GM12878 (cell line): ENCODE measurements at places on chromosomes 2 and 18. TPM values are rescaled to one million over a fixed set of nuclear protein-coding genes. Genes with fewer than 3 reads are reported as not detected.

DNA sequence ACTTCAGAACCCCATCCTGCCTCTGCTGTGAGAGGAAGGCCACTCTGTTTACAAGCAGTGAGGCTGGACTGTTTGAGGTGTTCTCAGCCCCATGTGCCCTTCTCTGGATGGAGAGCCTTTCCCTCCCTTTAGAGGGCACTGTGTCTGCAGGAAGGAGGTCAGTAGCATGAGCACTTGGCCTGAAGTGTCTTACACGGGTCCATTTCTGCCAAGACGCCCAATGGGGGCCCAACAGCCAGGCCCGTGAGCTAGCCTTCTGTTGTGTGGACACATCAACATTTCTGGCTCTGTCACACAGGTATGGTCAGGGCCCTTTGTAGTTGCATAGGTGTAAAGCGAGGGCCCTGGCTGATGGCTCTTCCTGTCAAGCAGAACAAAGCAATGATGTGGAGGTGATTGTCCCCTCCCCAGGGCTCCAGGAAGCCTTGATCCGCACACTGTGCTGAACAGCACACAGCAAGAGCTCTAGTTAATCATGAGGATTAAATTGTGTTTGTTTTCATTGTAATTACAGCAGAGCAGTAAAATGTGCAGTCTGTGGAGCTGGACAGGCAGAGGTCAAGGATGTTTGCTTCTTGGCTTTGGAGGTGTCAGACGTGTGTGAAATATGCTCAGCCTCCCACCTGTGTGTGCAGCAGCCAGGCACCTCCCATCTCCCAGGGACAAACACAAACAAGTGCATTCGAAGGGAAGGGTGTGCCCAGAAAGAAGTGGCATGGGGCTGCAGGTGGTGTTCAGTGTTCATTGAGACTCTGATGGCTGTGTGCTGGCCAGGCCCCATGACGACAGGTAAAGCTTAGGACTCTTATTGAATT, 132.1 kb downstream of the SH3RF3 start:
- no peak for DNase-seq
- H3K36me3 ChIP-seq, result no peaks in the 10 kb centered on the region
- no peak overlapping the region for H3K4me3 ChIP-seq
- no peak overlapping the region for H3K27ac ChIP-seq
- peaks cover 4% of the 10 kb centered on the region for H3K4me1 ChIP-seq

Gene SGO2
- polyA plus RNA-seq, result 50.8 and 55.2 TPM in 2 replicates

DNA sequence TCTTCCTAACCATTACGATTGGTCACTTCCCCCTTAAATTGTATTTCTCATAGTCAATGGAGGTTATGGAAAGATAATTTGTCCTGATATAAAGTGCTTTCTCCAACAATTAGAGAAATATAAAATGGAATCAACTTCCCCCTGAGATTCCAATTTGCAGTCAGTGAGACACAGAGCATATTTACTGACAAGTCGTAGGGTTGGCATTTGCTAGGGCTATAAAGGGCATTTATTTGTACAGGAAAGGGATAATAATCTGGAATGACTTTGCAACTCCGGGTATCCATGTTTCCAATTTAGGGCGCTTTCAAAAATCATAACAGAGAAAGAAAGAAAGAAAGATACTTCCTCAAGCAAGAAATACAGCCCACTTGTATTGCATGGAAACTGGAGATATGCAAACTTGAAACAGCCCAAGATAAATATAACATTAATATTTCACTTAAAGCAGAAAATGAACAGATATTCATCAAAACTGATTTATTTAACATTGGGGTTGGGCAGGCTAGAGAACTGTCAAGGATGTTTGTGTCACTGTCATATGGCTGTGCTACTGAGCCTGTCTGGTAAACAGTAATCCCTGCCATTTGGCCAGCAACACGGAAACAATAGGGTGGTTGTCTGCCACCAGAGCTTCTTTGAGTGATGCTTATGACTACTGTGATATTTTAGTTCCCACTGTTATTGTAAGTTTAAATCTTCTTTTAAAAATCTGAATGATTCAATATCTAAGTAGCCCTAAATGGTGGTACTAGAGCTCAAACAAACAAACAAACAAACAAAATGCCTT, 621.8 kb downstream of the LRP1B start:
- no peak for DNase-seq
- no peak overlapping the region for H3K4me3 ChIP-seq
- no peaks in the 10 kb centered on the region for H3K36me3 ChIP-seq
- H3K4me1 ChIP-seq, result no peaks in the 10 kb centered on the region; the same call in 1 of the 2 replicates
- no peak overlapping the region for H3K27ac ChIP-seq

GRCh38 chr2:40450796-40451430, 977 bp downstream of the SLC8A1 start:
- no peaks in the 10 kb centered on the region for H3K4me1 ChIP-seq
- H3K27ac ChIP-seq, result no peak overlapping the region
- no peak for DNase-seq
- H3K4me3 ChIP-seq, result no peak overlapping the region
- H3K27me3 ChIP-seq, result peaks cover 5% of the 10 kb centered on the region
- no peaks in the 10 kb centered on the region for H3K36me3 ChIP-seq

DNA sequence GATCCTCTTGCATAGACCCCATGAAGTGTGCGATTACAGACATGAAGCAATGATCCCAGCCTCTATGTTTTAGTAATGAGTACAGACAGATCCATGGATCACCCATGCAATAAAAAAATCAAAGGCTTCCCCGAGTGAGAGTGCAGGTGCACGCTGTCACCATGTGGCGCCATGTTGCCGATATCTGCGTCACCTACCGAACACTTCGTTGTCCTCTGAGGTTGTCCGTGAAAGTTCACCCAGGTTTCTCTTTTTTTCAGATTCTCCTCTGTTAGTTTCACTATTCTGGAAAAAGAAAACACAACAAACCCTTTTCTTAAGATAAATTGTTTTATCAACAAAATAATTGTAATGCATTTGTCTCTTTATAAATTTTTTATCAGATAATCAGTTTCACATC, 66.5 kb downstream of the MBP start:
- H3K27me3 ChIP-seq, result no peaks in the 10 kb centered on the region
- H3K4me3 ChIP-seq, result peak overlapping the region; percentile 1; the same call in 1 of the 2 replicates
- H3K36me3 ChIP-seq, result peaks cover 20% of the 10 kb centered on the region; the same call in 1 of the 2 replicates
- DNase-seq, result no peak
- peaks cover 85% of the 10 kb centered on the region for H3K4me1 ChIP-seq
- peak overlapping the region; percentile 97 for H3K27ac ChIP-seq

DNA sequence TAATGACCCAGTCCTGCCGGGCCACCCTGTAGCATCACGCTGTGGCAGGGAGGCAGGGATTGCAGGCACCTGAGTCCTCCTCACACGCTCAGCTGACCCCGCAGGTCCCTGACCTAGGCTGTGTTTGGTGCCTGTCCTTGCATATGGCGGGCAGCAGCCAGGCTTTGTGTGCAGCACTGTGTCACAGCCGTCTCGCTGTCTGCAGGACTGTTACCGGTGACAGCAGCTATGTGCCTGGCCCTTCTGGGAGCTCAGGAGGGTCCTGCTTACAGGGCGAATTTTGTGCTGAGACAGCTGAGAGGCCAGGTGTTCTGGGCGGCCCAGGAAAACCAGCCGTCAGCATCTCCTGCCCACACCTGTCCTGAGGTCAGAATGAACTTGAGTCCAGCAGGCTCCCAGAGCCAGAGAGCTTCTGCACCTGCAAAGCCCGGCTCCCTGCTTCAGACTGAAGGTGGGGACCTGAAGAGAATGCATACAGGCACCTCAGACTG, 10.4 kb upstream of the ARID5A start:
- DNase-seq, result no peak
- H3K4me3 ChIP-seq, result no peak overlapping the region; the same call in 1 of the 2 replicates
- H3K27me3 ChIP-seq, result no peaks in the 10 kb centered on the region
- H3K4me1 ChIP-seq, result peaks cover 76% of the 10 kb centered on the region
- H3K36me3 ChIP-seq, result no peaks in the 10 kb centered on the region

Gene LIMS3
- 0.34 and 0.40 TPM in 2 replicates for polyA plus RNA-seq

DNA sequence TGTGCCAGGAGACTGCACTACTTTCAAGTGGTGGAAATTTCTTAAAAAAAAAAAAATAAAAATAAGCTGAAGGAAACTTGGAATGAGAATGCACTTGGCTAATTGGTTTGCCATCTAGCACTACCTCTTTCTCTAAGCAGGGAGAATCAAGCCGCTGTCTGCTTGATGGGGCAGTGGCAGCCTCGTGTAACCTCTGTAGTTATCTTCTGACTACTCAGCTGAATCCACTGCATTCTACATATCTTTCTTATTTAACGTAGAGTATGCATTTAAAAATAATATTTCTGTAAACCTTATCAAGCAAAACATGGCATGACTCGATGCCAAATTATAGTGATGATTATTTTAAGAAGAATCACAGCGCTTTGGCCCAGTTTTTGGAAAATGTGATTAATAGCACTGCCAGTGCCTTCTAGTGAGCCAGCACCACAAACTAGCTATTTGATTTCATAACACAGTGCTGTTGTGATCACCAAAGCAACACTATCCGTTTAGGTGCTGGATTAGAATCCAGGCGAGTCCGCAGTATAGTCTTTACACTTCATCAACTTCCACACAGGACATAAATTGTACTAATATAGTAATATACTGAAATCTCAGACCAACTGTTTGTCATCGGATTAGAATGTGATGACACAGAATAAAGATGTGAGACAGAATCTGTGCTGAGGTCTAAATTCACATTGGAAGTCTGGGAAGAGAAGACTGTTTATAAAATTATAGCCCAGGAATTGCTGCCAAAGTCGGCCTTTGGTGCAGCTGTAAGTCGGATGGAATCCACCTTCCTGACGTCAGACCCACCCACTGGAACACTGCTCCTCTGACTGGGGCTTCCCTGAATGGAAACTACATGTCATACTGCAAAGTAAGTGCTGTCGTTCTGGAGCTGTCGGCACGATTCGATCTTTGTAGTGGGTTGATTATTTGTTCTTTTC, 136.5 kb upstream of the ETAA1 start:
- H3K4me1 ChIP-seq, result no peaks in the 10 kb centered on the region
- DNase-seq, result no peak
- no peak overlapping the region for H3K27ac ChIP-seq

Gene SMYD1
- not detected in 2 replicates for polyA plus RNA-seq
